ENCODE measurements at places on chromosomes 11 and 22.

GRCh38 chr11:84963240-84963639, 663.9 kb downstream of the DLG2 start:
- no peak for DNase-seq

DNA sequence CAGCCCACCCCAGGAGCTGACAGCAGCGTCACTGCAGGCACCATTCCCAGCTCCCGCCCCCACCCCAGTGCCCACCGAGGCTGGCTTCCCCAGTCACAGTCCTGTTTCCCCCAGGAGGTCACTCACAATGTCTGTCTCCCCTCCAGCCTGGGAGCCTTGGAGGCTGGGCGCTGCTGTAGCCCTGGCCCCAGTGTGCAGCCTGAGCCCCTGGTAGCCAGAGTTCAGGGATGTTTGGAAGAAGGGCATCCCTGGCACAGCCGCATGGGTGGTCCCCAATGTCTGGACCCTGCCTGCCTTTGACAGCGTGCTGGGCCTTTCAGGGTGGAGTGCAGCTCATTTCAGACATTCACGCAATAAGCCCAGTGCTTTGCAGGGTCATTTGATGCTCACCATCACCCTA, 4.3 kb downstream of the CAPN5 start:
- DNase-seq: no peak

DNA sequence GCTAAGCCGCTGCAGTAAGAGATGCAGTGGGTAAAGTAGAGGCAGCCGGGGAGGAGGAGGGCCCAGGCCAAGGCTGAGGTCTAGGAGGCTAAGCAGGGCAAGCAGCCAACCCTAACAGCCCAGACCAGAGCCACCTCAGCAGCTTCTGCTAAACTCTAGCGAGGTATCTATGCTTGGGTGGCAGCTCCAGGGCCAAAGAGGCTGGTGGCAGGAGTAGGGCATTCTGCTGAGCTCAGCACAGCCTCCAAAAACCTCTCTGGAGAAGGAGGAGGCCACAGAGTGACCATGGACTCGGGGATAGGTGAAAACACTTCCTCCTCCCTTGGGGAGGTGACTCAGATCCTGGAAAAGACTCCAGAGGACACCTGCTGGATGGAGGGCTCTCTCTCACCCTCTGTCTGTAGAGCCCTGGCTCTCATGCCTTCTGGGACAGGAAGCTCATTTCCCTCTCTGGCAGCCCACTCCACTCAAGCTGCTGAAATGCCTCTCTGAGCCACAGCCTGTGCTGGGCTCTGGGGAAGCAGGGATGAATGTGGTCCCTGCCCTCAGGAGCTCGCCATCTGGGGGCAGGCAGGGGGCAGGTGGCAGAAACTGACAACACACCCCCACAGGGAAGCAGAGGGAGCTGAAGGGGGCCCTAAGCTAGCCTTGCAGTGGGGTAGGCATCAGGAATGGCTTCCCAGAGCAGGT, 16.5 kb upstream of the TPBGL start:
- no peak for DNase-seq

- no peak for DNase-seq
These were observed 1063.6 kb downstream of the FAM181B start for GRCh38 chr11:81669935-81670543.

- DNase-seq: no peak
These were observed 69.8 kb downstream of the PRR5L start for GRCh38 chr11:36365907-36366306.

DNA sequence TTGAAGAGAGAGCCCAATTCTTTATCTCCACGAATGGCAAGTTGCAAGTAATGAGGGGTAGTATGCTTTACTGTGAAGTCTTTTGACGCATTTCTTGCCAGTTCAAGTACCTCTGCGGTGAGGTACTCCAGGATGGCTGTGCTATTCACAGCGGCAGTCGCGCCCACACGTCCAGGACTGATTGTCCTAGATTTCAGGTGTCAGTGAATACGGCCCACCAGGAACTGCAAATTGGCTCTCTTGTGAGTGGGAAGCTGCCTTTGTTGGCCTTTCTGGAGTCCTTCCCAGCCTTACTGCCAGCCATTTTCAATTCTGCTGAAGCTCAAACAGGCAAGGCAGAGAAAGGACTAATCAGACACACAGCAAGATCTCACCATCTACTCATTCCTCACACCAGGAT, 8.5 kb downstream of the PPFIA1 start:
- DNase-seq: no peak

Data from stimulated activated CD4-positive, alpha-beta T cell treated with anti-CD3 and anti-CD28 coated beads, Interleukin-12 subunit alpha, Interleukin-12 subunit beta, amount 100 ng/mL, for 24 hours (primary cell).